Activated gamma-delta T cell (primary cell): ENCODE measurements at places on chromosomes 16 and 17.

- DNase-seq, result peak; percentile 80
Measured at GRCh38 chr17:37489197-37490001, at the start of gene DUSP14. DUSP14 (plus strand) TSS chr17:37489891; CDS start chr17:37512273, 22,382 bp downstream.

- DNase-seq, result no peak
Measured at GRCh38 chr16:85915125-85915845, 16.3 kb downstream of the IRF8 start.

DNA sequence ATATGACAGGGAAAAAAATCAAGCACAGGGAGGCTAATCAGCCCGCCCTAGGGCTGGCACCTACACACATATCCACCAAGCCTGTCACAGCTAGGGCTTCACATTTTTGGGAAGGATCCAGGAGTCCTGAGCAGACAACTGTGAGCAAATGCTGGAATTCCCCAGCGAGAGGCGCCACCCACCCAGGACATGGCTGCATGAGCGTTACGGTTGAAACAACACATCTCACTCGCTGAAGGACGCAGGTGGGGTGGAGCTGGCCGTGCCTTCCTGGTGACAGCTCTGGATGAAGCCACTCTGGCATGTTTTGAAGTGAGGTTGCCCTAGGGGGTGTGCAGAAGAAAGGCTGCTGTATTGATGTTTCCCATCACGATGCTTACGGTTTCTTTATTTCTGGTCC lies 315.1 kb upstream of the EEF2KMT start:
- no peak for DNase-seq

DNA sequence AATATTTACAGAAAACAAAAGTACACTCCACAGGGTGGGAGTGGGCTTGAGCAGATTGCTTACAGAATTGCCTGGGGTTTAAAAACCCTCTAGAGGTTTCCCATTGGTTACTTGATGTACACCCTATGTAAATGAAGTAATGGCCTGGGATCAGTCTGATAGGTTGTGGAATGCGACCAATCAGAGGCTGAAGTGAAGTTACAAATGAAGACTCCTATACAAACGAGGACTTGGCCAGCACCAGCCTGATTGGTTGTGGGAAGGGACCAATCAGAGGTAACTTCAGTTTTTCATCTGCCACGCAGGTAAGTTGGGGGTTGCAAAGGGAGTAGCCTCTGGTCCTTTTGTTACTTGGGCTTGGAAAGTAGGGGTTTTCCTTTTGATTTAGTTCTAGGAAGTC lies 8.8 kb downstream of the EEF2K start:
- no peak for DNase-seq

GRCh38 chr17:13888056-13888609 lies 181.2 kb upstream of the COX10 start:
- no peak for DNase-seq

DNA sequence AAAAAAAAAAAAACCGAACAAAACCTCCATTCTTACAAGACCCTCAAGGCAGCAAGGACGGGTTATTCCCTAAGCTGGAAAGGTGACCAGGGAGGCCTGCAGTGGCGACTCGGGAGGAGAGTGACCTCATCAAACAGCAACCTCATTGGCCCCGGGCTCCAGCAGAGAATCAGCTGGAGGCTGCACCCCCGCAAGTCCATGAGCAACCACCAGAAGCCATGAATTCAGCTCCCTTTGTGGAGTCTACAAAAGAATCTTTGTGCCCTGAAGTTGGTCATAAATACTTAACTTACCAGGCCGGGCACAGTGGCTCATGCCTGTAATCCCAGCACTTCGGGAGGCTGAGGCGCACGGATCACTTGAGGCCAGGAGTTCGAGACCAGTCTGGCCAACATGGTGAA lies 80.9 kb upstream of the CREBBP start:
- no peak for DNase-seq

DNA sequence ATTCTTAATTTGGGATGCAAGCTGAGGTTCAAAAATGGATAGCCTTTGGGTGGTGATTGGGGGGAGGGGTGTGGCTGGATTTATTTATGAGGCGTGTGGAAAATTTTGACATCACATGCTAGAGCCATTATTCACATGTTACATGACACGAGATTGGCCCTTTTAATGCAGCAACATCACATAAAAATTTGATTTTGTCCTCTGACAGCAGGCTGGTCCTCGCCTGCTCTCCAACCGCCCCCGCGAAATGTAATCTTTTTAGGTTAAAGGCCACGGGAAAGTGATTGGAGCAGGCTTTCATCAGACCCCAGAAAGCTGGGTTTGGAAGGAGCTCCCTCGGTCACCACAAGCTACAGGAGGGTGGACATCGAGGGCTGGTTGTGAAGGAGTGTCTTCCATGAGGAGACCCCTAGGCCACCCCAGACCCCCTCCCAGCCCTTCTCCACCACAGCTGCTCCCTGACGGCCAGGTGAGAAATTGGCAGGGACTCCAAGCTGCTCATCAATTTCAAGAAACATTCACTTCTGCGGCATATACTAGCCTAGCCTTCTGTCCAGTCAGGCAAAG lies 502.7 kb upstream of the PSMD7 start:
- DNase-seq, result no peak
